NCI-H2171 (cell line): ENCODE measurements at places on chromosomes 16 and 17.

GRCh38 chr17:62321451-62321850, 58.9 kb upstream of the EFCAB3 start:
- DNase-seq = no peak

GRCh38 chr17:75695141-75695829, 26.0 kb upstream of the ITGB4 start:
- no peak for DNase-seq

DNA sequence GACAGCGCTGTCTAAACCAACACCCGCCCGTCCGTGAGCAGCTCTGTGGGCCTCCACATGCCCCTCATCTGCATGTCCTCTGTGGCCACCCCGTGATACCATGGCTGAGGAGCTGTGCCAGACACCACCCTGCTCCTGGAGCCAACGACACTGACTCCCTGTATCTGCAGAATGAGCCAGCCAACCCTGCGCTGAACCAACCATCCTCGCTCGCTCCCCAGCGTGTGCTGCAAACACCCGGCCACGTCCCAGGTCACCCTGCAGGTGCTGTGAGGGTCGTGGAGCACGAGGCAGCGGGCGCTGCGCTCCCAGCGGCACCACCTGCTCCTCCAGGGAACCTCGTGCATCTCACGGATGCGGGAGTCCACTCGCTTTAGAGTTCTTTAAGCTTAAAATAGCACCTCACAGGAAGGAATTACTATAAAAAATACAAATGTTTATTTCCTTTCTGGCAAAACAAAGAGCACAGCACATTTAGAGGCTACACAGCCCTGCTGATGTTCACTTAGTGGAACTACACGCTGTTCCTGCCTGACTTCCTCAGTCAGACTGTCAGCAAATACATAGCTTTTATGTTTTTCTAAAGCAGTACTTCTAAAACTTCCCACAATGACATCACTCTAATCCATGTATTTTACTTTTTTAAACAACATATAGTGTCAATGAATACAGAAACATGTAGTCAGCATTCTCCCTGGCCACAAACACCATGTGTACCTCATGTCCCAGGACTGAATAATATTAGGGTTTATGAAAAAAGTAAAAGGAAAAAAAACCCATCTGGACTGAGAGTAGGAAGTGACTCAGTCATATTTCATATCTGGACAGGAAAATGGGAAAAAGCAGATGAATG, 43.5 kb downstream of the MAP1LC3B start:
- DNase-seq = no peak

GRCh38 chr17:79833110-79833450, 6.2 kb downstream of the CBX4 start:
- DNase-seq = no peak

GRCh38 chr16:71927383-71927782, 32.1 kb downstream of the IST1 start:
- peak; percentile 42 for DNase-seq

DNA sequence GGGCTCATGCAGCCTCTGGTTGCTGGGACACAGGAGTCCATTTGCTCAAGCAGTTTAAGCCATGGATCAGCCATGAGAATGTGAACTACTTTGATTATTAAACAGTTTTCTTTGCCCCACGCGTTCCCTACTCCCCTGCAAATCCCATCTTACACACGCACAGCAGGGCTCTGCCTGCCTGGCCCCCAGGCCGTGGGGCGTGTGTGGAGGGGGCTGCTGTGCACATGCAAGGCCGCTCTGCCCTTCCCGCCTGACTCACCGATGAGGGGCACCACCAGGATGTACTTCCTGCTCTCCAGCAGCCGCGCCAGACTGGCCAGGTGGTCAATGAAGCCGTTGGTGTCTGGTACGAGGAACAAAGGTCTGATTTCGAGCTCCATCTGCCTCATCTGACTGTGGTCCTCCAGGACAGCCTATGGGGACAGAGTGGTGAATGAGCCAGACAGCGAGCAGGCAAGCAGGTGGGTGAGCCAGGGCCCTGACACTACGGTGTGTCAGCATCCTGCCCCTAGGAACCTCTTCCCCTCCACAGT, 13.7 kb downstream of the HIC1 start:
- DNase-seq = no peak

DNA sequence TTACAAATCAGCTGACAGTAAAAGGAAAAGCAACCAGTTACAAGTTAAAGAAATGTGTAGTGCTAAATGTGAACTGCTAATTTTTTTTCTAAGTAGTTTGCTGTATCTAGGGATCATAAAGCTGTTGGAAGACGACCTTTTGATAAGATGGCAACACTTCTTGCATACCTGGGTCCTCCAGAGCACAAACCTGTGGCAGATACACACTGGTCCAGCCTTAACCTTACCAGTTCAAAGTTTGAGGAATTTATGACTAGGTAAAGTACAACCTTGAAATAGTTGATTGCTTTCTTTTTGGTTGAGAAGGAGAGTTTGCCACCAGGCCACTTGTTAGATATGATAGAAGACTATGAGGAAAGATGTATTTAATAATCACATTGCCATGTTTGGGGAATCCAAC, 35.4 kb downstream of the OMG start:
- no peak for DNase-seq

DNA sequence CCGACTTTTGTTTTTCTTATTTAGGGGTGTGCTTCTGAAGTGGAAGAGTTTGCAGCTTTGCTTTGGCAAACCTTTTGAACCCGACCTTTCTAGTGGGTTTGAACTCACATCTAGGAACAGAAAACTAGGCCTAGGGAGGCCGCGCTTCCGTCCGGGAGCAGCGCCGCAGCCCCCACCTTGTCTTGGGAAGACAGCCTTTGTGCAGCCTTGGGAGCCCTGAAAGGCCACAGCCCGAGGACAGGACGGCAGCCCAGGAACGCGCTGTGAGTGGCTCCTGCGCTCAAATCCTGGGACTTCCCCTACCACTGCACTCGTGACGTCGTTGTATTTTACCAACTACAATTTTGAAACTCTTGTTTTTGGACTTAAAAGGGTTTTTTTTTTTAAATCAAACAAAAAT, 53.7 kb upstream of the ZNF267 start:
- no peak for DNase-seq

DNA sequence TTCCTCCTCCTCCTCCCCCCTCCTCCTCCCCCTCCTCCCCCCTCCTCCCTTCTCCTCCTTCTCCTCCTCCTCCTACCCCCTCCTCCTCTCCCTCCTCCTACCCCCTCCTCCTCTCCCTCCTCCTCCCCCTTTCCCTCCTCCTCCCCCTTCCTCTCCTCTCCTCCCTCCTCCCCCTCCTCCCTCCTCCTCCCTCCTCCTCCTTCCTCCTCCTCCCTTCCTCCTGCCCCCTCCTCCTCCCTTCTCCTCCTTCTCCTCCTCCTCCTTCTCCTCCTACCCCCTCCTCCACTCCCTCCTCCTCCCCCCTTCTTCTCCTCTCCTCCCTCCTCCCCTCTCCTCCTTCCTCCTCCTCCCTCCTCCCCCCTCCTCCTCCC, 6.6 kb upstream of the PDP2 start:
- DNase-seq = no peak
